ENCODE measurements at places on chromosomes 7 and 10.
A peak's percentile ranks its signal among the peaks of the same experiment; 100 is the strongest.

- DNase-seq: peak; percentile 48
Measured at GRCh38 chr10:15222511-15222910, 54.0 kb upstream of the NMT2 start.

DNA sequence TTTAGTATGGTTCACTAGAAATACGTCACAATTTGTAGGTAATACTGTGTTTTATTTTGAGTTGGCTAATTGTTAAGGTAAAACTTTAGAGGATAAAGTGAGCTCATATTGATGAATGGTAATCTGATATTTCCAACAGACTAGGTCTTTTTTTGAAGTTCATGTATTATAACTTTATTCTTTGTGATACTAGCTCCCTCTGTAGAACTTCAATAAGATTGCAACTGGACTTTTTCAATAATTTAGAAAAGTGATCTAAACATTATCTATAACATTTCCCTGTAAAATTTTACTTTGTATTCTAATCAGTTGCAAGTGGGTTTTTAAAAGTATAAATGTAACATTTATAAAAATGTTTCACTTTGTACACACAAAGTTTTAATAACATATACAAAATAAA, 83.5 kb downstream of the ADK start:
- no peak for DNase-seq

GRCh38 chr10:122073508-122073907, 84.5 kb downstream of the TACC2 start:
- DNase-seq: no peak

GRCh38 chr7:140214075-140214684, 37.4 kb upstream of the KDM7A start:
- peak; percentile 75 for DNase-seq

- DNase-seq: no peak
Measured at GRCh38 chr7:115368998-115369397, 447.1 kb downstream of the MDFIC start.

DNA sequence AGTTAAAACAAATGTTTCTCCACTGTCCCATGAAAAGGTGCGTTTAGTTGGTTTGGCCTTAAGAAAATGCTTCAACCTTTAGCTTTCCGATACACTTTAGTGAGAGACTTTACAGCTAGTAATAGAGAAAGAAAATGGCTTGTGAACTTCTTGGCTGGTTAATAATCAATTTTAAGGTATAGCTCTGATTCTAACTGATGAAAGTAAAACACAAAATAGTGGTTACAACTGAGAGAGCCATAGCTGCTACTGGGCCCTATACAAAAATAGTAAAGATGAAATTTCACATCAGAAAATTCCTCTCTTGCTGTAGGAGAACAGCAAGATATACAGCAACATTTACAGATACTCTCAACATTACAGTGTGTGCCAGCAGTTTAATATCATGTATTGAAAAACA, 371.4 kb downstream of the PHTF2 start:
- DNase-seq: no peak

- DNase-seq: no peak
Measured at GRCh38 chr10:121662945-121663917, 65.0 kb upstream of the FGFR2 start.

- no peak for DNase-seq
Measured at GRCh38 chr10:32234471-32234870, 112.5 kb downstream of the EPC1 start.

GRCh38 chr10:35573796-35574195, 31.3 kb upstream of the GJD4 start:
- no peak for DNase-seq

- DNase-seq: peak; percentile 76
Measured at GRCh38 chr7:32957326-32958045, at the start of gene FKBP9. Gene FKBP9, plus strand, starts transcription at chr7:32957440. Its CDS starts 134 bp downstream, at chr7:32957574.

DNA sequence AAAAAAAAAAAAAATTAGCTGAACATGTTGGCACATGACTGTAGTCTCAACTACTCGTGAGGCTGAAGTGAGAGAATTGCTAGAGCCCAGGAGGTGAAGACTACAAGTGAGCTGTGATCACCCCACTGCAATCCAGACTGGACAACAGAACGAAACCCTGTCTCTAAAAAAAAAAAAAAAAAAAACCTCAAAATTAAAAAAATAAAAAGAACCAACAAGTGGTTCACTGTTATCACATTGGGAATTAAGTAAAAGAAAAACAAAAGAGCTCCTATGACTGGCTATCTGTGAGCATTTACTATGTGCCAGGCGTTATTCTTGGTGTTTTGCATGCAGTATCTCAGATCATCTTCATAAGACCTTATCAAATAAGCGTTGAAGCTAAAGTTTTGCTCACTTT, 66.0 kb downstream of the ANLN start:
- DNase-seq: no peak

- no peak for DNase-seq
Measured at GRCh38 chr10:1211844-1212570, 155.8 kb downstream of the WDR37 start.

- no peak for DNase-seq
Measured at GRCh38 chr10:124239134-124239533, 145.7 kb upstream of the CHST15 start.

DNA sequence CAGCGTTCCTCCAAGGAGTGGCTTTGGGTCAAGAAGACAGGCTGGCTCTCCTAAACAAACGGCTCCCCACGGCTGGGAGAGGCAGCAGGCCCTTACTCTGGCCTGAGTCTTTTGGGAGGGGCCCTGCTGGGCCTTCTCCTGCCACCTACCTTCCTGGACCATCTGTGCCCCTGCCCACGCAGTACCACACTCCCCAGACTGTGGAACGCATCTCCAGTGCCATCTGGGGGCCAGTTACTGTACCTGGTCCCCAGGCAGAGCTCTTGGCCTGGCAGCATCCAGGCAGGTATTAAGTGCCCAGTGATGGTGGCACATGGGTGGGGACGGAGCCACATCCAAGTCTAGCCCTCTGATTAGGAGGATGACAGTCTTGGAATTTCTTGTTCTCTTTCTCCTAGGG, 14.4 kb downstream of the ALKBH4 start:
- DNase-seq: no peak

DNA sequence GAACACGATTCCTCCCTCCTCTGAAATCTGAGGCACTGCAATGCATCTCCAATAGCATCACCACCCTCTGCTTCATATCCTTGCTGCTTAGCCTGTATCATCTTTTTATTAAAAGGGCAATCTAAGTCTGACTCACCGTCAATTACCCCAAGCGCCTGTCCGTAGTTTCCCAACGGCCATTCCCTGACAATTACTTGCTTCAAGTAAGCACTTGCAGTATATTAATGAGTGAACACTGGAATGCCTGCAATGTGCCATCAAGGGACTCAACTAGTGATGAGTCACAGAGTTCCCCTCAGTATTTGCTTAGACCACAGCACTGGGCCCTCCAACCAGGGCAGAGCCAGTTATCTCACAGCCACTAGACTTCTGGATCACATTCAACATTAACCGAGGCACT, 19.5 kb upstream of the PPP1R3C start:
- DNase-seq: peak; percentile 100
